ENCODE measurements at places on chromosomes 5 and 9.

GRCh38 chr5:134553821-134554267 is 28.4 kb downstream of the JADE2 start:
- DNase-seq: no peak

DNA sequence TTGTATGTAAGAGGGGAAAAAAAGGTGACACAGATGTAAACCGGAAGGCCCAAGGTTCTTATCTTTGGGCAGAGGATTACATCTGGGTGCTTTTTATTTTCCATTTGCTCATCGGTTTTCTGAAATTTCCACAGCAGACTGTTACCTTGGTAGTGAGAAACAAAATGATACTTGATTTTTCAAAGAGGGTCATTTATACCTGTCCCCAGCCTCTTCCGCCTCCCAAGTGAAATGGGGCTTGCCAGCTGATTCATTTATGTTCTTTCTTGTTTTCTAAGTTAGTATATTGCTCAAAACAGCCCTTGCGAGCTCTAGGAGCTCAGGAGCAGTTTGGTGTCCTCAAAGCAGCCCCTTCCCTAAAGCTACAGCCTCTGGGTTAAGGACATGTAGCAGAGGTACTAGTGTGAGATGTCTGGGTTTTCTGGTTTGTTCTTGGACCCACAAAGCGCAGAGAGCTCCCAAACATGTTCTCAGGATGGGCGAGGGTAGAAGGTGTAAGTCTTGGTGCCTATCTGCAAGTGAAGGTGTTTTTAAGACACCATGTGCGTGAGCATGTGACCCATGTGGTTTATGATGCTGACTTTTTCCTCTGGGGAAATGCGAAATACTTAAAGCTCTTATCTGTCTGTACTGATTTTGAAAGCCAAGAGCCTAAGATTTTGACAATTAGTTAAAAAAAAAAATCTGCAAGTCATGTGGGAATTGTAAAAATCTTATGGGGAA is 38.3 kb downstream of the DAPK1 start:
- DNase-seq: no peak

GRCh38 chr5:9112520-9113291 is 433.2 kb downstream of the SEMA5A start:
- no peak for DNase-seq

DNA sequence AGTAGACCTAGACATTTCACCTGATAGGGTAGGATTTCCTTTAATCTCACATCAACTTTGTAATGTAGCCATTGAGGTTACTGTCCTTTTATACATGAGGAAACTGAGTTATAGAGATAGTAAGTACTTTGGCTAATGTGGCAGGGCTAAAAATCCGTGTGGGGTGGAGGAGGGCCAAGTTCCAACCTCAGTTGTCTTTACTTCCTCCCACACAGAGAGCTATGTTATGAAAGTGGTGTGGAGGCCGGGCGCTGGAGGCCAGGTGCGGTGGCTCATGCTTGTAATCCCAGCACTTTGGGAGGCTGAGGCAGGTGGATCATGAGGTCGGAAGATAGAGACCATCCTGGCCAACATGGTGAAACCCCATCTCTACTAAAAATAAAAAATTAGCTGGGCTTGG is 173.3 kb downstream of the PALM2AKAP2 start:
- DNase-seq: no peak

GRCh38 chr5:82414041-82414388 is 135.9 kb upstream of the RPS23 start:
- no peak for DNase-seq

GRCh38 chr5:100904259-100904861 is 1.3 kb upstream of the ST8SIA4 start:
- DNase-seq: peak; percentile 45

DNA sequence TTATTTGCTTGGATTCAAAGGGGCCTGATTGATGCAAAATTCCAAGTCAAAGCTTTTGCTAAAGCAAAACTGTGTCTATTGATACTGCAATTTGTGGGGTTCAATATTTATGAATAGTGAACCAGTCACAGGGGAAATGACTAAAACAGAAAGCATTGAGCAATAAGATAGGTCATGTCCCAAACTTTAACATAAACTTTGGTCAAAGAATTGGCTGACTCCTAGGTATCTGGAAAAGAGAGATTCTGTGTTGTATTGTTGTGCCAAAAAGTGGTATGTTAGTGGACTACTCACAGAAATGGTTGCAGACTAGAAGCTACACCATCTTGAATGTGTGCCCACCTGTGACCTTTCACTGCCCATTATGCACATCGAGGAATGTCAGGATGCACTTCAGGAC is 585.5 kb upstream of the RGMB start:
- no peak for DNase-seq

GRCh38 chr5:163566678-163567077 is 61.3 kb downstream of the MAT2B start:
- DNase-seq: no peak

DNA sequence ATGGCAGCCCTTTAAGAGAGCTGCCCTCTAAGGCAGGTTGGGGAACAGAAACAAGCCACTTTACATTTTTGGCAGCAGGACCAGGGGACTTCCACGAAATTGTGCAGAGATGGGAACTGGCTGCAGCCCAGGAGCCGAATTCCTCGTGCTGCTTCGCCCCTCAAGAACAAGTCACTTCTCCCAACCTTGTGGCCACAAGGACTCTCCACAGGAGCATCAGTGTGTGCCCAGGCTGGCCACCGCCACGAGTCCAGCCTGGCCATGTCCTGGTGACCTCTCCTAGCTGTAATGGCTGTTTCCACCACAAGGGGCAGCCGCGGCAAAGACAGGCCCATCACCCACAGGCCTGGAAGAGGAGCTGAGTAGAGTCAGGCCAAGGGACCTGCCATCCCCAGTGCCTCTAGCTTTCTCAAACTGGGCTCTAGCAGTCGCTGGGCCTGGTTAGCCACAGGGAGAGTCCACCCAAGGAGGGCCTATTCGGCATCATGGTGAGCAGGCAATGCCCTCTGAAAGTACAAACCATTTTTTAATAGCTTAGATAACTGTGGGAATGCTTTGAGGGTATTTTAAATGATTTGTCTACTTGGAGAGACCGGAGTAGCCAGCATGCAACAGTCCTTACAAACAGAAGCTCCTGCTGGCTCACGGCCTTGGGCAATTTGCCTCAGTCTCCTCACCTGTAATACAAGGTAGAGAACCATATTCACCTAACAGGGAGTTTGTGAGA is 129.0 kb downstream of the COL23A1 start:
- no peak for DNase-seq

GRCh38 chr5:96159043-96159442 is 197.4 kb upstream of the ELL2 start:
- no peak for DNase-seq

GRCh38 chr5:133891390-133891789 is 77.0 kb downstream of the C5orf15 start:
- no peak for DNase-seq

- DNase-seq: no peak
These were observed 80.8 kb upstream of the ARAP3 start for GRCh38 chr5:141762790-141763368.

- DNase-seq: no peak
These were observed 57.5 kb upstream of the ADRB2 start for GRCh38 chr5:148768806-148769415.

- no peak for DNase-seq
These were observed 7.9 kb downstream of the GABRP start for GRCh38 chr5:170791325-170791954.

GRCh38 chr5:127042593-127042992 is 12.2 kb upstream of the MARCHF3 start:
- DNase-seq: no peak

- DNase-seq: no peak
These were observed 49.7 kb downstream of the GNAQ start for GRCh38 chr9:77981907-77982306.

- DNase-seq: no peak
These were observed 199.5 kb downstream of the FOXD4L6 start for GRCh38 chr9:40928803-40929487.

GRCh38 chr9:2317591-2317990 is 302.4 kb downstream of the SMARCA2 start:
- DNase-seq: no peak

- DNase-seq: no peak
These were observed 149.0 kb upstream of the FTMT start for GRCh38 chr5:121702682-121703081.

DNA sequence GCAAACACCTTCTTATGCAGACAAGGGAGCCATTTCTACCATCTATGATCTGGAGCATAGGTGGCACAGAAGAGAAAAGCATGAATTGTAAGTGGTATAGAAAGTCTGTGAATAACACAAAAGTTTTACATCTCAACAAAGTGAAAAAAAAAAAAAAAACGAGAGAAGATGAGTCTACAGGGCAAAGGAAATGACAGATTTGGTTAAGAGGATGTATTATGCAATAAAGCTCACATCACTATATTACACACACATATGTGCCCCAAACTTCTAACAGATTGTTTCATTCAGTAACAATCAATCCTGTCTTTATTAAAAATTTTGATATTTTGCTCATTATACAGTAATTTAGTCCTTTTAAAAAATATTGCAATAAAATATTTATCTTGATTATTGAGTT is 49.8 kb downstream of the CERT1 start:
- no peak for DNase-seq

GRCh38 chr5:176174345-176175025 is 63.7 kb upstream of the SIMC1 start:
- DNase-seq: no peak

DNA sequence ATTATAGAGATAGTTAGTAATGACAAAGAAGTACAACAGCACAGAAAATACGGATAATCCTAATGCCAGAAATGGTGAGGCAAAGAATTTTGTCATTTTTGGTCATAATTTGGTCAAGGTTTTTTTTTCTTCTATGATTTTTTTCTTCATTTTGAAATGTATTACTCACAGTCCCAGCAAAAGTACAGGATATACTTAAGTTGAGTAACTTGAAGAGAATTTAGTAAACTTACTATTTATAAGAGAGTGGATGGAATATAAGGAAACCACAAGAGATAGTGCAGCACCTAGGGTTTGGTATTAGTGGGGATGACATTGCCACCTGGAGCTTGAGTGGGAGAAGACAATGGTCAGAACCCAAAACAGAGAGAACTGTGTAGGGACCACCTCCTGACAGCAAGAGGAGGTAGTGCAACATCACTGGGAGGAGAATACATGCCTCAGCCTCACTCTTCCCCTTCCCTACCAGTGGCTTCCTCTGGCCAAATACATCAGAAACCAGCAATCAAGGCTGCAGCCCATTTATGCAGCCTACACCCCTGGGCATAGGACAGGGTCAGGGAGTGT is 434.5 kb upstream of the TRPC7 start:
- DNase-seq: no peak

- DNase-seq: peak; percentile 57
These were observed 76.7 kb downstream of the GRAMD2B start for GRCh38 chr5:126499853-126500342.

DNA sequence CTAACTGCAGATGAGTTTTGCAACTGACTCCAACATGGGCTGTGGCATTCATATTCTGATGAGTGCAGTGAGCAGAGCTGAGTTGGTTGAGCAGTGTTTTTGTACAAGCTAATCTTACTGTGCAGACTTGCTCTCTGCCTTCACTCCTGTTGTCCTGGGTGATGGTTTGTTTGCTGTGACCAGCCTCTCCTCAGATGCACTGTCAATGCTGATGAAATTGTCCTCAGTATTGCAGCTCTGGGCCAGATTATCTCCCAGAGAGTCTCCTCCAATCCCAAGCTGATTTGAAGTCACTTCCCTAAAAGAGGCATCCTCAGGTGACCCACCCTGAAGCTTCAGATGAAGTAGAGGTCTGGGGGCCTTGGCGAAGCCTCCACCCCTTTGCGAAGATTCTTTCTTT is 581.8 kb downstream of the ACTL7B start:
- no peak for DNase-seq

GRCh38 chr9:132160802-132161742 is 786 bp upstream of the NTNG2 start:
- DNase-seq: peak; percentile 33

- DNase-seq: no peak
These were observed 410.4 kb upstream of the PTPRD start for GRCh38 chr9:11023201-11023600.

DNA sequence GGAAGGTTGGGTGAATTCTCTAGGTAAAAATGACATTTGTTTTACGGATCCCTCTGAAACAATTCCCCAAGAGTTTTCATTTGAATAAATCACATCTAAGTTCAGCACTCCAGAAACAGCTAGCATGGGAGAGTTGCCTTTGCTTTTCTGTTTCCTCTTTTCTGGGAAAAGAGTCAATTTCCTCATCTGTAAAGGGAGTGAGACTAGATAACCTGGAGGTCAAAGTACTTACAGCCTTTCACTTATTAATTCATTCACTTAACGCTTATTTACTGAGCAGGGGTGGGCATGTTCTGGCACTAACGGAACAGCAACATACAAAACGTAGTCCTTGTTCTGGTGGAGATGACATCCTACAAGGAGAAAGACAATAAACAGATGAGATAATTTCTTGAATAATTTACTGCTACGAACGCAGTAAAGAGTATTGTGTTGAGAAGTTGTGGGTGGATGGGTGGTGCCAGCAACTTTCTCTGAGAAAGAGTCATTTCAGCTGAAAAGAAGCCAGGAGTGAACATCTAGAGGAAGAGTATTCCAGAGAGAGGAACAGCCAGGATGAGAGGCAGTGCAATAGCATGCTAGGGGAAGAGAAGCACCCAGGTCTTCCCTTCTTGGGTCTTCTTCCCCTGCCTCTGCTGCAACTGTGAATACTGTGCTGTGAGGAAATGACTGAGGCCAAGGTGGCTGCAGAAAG is 335.6 kb downstream of the ZSWIM6 start:
- DNase-seq: no peak

DNA sequence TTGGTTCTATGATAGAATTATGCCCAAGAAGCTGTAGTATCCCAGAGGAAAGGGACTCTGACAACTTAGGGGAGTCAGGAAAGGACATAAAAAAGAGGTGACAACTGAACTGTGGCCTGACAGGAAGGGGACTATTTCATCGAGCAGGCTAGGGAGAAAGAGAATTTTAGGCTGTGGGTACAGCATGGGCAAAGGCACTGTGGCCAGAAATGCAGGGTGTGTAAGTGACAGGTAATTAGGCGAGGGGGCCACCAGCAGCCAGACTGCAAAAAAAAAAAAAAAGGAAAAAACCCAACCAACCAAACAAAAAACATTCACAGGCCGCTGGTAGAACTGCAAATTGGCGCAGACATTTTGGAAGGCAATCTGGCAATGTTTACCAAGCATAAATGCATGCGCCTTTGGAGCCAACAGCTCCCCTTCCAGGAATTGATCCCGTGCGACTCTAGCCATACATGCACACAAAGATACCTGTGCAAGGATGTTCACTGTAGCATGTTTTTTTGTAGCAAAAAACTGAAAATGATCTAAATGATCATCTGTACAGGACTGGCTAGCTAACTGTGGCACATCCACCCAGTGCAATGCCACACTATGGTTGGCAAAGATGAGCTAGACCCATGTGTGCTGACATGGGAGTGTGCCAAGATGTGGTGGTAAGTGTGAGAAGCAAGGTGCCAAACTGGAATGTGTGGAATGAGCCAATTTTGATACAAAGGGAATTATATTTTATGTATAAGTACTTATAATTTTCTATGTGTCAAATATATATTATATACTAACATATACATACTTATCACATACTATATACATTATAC is 1.1 kb downstream of the EIF4E1B start:
- no peak for DNase-seq

- DNase-seq: no peak
These were observed 51.3 kb upstream of the SLC30A5 start for GRCh38 chr5:69042500-69042899.

GRCh38 chr5:50807661-50808060 is 141.2 kb downstream of the PARP8 start:
- no peak for DNase-seq

Measured in T-cell (primary cell).